Natural killer cell treated with Interleukin-12 subunit alpha and Interleukin-12 subunit beta and Interleukin-15 and Interleukin-18, amount 100 ng/mL, for 72 hours (primary cell): ENCODE measurements at places on chromosomes 7 and 10.

GRCh38 chr7:116553168-116553964 lies 28.5 kb downstream of the CAV1 start:
- DNase-seq = no peak

DNA sequence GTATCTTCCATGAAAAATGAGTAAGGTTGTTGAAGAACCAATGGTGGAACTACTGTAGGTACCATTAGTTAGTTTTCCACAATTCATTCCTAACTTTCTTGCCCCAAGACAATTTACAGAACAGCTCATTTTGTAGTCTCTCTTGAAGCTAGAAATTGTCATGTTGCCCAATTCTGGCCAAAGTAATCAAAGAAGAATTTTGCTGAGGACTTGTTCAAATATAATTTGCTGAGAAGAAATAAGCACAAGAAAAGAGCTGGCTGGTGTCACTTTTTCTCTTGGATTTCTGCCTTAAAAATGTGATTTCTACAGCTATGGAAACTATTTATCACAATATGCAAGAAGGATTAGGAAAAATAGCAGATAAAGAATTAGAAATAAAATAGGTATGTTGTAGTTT lies 199.2 kb upstream of the SEMA3A start:
- no peak for DNase-seq

GRCh38 chr10:92187101-92187500 lies 103.8 kb downstream of the CPEB3 start:
- DNase-seq = no peak

- no peak for DNase-seq
These were observed 26.7 kb downstream of the SH3PXD2A start for GRCh38 chr10:103828587-103829197.

- DNase-seq = no peak
These were observed 303.9 kb downstream of the OTUD1 start for GRCh38 chr10:23742807-23743206.

- DNase-seq = no peak
These were observed 259.0 kb downstream of the BBS9 start for GRCh38 chr7:33388332-33388731.

- no peak for DNase-seq
These were observed 59.9 kb upstream of the LRRC4 start for GRCh38 chr7:128091106-128091505.

DNA sequence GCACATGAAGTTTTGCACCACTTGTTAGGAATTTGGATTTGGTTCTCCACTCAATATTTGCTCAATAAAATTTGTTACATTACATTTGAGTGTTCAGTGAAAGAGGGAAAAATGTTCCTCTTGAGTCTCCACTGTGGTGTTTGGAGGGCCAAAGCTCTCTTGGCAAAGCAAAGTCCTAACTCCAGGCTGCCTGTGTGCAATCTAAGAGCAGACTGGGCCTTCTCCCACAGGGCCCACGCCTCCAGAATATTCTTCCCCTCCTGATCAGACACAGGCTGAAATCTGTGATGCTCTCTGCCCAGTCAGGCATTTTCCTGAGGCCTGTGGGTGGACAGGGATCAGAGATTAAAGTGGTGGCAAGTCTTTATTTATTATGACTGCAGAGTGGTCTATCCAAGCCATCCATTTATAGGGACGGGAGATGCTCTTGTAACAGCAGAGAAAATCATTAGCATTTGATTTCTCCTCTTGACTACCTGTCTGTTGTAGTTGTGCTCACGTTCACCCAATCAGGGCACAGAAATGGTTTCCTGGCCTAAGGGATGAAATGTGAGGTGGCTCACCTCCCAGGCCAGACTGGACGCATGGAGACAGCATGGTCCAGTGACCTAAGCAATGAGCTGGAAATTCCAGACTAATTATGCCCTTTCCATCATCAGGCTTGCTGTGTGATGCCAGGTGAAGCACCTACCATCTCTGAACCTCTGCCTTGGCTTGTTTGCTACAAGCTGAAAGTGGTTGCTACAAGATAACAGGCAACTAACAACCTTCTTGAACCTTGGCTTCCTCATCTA lies 147.1 kb upstream of the NRBF2 start:
- DNase-seq = no peak

DNA sequence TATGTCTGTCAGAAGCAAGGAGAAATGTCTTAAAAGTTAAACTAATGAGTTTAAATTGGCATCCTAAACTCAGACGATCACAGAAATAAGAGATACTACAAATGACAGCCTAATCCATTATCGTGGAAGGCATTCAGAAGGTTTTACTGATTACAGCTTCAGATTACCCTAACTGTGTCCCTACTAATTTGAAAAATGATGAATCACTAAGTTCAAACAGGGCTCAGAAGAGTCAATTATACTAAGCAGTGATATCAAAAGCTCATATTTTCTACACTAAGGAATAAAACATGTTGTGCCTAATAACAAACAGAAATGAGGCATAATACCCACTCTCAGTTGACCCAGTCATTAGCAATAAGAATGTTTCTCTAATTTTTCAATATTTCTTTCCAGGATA lies 152.0 kb upstream of the NRBF2 start:
- DNase-seq = no peak

DNA sequence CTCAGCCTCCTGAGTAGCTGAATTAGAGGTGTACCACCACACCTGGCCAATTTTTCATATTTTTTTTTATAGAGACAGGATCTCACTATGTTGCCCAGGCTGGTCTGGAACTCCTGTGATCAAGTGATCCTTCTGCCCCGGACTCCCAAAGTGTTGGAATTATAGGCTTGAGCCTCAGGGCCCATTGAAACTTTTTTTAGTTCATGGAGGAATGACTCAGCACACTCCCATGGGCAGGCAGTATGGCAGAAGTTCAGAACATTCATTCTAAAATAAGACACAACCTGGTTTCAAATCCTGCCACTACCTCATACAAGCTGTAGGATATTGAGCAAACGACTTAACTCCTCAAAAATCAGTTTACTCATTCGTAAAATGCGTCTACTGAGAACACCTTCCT lies 320.4 kb upstream of the SP8 start:
- no peak for DNase-seq

DNA sequence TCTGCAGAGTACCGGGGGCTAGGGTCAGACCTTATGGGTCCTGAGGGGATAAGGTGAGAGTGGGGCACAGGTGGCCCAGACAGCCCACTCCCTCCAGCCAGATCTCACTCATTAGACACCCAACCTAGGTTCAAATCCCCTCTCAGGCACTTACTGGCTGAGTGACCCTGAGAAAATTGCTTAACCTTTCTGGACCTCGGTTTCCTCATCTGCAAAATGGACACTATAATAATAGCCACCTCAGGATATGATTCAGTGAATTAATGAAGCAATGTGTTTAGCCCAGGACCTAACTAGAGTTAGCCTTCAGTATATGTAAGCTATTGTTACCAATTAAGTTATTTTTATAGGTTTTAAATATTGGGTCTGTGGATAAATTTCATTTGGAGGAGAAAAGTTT lies 122.6 kb downstream of the RGS10 start:
- no peak for DNase-seq

DNA sequence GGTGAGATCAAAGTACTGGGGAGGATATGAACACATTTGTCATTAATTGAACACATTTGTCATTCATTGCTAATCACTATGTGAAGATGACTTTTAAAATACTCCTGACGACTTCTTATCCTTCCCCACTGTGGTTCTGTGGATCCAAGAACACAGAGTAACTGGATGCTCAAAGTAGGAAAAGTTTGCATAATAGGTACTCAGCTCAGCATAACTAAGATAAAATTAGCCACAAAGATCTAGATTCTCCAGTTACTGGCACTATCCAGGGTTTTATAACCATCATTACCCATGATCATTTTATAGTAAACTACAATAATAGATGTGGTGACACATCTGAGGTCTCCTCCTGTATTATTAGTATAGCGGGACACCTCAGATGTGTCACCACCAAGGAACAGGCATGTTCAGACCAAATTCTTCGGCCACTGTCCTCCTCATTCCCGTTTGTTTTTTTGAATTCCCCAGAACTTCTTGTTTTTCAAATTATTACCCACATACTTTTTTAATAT lies 163.6 kb upstream of the LRRTM3 start:
- DNase-seq = no peak

- DNase-seq = no peak
These were observed 268.3 kb downstream of the DIP2C start for GRCh38 chr10:421170-421569.
